NCI-H2029 treated with DMSO at 0.1 percent for 48 hours (cell line): ENCODE measurements at places on chromosomes 5 and 9.

GRCh38 chr5:172007175-172008110, 1.0 kb upstream of the FBXW11 start:
- DNase-seq, result no peak

- DNase-seq, result no peak
Measured at GRCh38 chr9:9504869-9505268, 1107.9 kb downstream of the PTPRD start.

DNA sequence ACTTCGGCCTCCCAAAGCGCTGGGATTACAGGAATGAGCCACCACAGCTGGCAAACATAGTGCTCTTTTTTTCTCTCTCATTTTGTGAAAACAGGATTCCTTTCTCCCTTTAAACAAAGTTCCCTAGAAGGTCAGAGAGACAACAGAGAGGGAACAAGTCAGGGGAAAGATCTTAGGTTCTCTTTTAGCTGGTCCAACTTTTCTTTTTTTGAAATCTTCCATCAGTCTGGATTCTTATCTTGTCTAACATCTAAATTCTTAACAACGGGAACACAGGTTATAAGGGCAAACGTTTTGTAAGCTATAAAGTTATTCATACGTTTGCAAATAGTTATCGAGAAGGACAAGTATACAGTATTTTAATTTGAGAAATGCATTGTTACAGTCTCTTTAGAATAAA, 224.1 kb upstream of the TBCA start:
- DNase-seq, result no peak

DNA sequence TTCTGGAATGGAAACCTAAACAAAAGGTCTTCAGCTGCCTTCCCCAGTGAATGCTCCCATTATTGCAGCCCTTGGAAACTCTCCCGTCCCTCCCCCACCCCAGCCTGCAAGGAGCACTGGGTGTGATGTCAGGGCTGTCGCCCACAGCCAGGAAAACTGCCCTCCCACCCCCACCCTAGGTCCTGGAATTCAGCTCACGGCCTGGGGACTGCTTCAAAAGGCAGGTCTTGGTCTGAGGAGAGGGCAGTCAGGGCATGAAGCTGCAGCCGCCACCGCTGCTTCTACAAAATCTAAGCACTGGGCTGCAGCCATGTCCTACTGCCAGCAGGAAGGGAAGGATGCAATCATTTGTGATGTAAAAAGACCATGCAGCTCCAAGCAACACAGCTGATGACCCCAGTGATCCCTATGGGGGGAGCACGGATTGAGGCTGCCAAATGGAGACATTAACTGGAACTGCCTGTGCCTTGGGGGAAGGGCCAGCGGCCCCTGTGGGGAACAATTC, 11.4 kb downstream of the GRHPR start:
- DNase-seq, result no peak

DNA sequence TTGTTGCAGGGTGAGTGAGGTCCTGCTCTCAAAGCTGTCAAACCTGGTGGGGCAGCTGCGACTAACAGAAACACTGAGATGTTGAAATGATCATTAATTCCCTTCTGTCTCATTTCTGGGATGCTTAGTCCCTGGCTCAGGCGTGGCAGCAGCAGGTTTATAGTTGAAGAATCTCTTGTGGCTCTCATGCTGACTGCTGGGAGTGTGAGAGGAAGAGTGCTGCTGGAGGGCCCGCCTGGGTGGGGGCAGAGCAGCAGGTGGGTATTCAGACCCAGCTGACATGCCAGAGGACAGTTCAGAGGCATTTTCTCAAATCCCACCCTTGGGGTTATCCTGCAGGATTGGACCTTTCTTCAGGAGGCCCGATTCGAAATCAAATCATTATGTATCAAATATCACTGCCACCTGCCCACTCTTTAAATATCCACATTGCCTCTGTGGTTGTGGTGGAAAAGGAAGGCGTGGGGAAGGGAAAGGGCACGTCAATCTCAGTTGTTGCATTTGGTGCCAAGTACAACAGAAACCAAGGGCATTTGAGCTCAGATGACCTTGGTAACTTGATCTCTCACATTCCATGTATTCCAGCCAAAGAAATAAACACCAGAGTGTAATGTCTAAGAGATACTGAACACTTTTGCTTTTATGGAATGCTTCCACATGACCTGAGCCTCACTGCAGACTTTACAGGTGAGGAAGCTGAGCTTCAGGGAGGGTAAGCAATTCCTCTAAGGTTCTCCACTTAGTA, 224.3 kb downstream of the AOPEP start:
- peak; percentile 91 for DNase-seq

DNA sequence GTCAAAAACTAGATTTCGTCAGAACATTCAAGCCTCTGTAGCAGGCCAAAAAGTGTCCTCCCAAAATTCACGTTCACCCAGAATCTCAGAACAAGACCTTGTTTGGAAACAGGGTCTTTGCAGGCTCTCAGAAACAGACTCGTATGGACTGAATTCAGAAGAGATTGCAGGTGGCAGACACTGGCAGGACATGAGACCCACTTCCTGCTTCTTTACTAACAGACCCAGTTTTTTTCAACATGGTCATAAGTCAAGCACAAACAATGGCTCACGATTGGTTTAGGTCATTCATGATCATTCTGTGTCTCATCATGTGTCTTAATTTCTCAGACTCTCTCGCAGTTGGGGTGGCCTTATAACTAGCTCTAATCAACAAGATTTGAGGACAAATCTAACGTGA, 5.4 kb upstream of the TENT4A start:
- no peak for DNase-seq

DNA sequence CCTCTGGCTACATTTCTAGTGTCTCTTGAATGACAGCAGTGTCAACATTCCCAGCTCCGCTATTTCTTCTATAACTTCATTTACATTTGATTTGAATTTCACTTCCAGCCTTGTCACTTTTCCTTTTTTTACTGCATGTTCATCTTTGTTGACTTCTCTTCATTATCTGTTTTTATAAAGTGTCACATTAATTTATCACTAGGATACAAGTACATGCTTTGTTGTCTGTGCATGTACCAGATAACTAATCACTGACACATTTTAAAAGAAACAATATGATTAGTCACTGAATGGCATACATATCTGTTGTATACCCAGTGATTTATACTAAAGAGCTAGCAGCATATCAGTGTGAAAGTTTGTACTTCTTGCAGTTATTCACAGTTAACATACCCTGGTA, 29.1 kb downstream of the ARSK start:
- DNase-seq, result no peak

DNA sequence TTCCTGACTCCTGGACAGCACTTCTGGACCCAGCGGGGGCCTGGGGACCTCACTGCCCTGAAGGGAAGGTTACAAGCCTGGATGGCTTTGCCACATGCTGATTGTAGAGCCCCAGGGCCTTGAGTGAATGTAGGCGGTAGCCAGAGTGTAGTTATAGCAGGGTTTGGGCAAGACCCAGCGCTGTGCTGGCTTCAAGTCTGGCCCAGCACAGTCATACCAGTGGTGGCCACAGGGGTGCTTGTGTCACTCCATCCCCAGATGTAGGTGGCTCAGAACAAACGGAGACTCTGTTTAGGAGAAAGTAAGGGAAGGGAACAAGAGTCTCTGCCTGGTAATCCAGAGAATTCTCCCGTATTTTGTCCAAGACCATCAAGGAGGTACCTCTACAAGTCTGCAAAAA, 84.6 kb downstream of the STARD4 start:
- no peak for DNase-seq

DNA sequence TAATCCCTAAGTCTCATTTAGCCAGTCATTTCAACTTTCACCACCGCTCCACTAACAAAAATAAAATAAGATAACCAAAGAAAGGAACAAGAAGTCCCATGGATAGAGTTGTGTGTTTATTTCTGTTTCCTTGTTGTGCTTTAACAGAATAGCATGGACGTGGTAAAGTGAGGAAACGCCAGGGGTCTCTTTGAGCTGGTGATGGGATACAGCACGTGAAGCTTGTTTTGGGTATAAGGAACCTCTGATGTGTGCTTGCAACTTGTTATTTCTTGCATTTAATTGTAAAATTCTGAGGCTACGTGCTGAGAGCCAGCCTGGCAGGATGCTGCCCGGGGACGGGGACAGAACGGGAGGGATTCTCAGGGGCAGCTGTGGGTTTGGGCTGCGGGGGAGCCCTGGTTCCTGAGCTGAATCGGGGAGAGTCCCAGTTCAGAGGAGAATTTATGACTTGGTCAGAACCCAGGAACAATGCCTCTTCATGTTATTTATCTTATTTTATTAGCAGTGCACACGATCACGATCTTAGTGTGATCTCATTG, 63.4 kb downstream of the ANKRD33B start:
- DNase-seq, result no peak

DNA sequence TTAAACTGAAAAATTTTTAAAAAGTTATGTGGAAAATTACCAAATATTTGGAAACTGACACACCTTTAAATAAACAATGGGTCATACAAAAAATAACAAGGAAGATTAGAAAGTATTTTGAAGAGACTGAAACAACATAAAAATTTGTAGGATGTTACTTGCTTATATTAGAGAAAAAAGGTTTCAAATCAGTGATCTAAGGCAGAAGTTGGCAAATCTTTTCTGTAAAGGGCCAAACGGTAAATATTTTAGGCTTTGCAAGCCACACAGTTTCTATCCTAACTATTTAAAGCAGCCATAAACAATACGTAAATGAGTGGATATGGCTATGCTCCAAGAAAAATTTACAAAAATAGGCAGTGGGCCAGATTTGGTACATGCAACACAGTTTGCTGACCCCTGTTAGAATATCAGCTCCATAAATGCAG, 81.3 kb downstream of the OXCT1 start:
- DNase-seq, result no peak

DNA sequence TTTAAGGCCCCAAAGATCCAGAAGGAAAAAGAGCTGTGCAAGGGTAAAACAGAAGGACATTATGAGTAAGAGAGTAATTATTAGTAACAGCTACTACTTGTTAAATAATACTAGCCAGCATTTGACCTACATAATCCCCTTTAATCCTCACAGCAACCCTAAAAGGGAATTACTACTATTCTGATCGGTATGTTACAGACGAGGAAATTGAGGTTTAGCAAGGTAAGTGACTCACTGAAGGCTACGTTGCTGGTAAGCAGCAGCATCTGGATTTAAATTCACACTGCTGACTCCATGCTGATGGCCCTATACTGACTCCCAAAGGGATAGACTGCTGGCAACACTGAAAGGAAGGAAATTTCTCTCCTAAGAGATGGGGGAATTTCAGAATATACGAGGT, 3.7 kb upstream of the FSD1L start:
- no peak for DNase-seq

DNA sequence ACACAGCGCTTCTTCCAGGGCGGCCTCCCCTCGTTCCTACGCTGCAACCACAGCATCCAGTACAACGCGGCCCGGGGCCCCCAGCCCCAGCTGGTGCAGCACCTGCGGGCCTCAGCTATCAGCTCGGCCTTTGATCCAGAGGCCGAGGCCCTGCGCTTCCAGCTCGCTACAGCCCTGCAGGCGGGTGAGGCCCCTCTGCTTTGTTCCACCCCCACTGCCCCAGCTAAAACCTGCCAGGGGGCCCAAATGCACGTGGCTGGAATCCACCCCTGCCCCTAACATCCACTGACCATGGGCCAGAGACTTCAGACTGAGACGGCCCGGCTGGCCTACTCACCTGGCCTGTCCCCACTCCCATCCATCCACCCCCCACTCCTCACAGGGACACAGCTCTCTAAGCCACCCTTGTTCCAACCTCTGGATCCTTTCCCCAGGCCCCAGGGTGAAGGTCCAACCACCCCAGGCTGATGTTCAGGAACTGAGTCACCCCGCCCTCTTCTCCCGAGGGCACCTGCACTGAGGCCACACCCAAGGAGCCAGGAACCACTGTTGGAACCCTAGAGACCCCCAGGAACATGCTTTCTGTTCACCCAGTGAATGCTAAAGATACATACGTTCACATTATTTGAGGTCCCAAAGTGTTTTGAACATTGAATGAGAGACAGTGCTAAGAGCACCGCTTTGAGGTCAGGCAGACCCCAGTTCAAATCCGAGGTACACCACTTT, 18.9 kb upstream of the ASS1 start:
- DNase-seq, result no peak

DNA sequence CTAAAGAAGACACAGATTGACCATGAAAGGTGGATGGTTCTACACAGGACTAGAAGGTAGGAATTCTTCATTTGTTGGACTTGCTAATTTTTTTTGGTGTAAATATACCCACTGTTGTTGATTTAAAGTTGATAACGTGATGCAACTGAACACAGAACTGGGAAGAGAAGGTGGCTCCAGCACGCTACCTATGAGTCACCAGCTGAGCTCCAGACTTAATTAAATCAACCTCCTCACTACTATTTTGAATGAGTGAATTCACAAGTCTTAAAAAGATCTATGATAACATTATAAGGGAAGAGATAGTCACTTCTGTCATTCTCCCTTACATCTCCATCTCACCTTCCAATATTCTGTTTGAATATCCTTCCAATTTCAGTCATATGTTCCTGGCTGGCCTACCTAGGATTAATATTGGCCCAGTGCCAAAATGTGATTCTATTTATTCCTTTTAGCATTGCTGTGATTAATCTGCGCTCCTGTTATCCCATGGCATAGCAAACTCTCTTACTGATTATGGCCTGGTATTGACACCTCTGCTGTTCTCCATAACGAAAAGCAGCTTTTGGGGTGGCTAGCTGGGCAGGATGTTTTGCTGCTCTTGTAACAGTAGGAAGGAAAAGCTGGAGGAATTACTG, 135.9 kb upstream of the CCDC152 start:
- no peak for DNase-seq

GRCh38 chr9:98445576-98445975, 190.1 kb upstream of the TBC1D2 start:
- no peak for DNase-seq

GRCh38 chr9:81477669-81478068, 211.7 kb downstream of the TLE1 start:
- DNase-seq, result no peak

- no peak for DNase-seq
Measured at GRCh38 chr5:10988622-10989021, 227.6 kb upstream of the DAP start.

DNA sequence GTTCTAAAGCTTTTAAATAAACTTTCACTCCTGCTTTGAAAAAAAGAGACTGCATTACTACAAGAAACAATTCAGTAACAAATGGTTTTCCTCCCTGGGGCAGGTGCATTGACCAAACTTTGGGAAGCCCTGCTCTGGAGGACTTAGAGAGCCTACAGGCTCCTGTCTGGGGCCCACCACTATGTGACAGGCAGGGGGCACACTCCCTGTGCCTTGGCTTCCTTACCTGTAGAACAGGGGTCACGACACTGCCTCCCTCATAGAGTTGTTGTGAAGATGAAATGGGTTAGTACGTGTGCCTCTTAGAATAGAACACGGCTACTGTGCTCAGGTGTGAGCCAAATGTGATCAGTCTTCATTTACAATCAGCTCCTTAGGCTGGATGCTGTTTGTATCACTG, 130.1 kb downstream of the GPBP1 start:
- no peak for DNase-seq

GRCh38 chr5:672329-673160, 20.6 kb downstream of the TPPP start:
- peak; percentile 94 for DNase-seq

GRCh38 chr5:172412724-172413286, 41.5 kb downstream of the SH3PXD2B start:
- no peak for DNase-seq
